Esophagus (tissue), 2 donors: ENCODE measurements at places on chromosomes 13 and 19. TPM values are rescaled to one million over a fixed set of nuclear protein-coding genes. Genes with fewer than 3 reads are reported as not detected.

TGFBR3L gene
- not detected for polyA plus RNA-seq

GPR183 gene
- 2.2 TPM for polyA plus RNA-seq

GNA15 gene
- 135 TPM for polyA plus RNA-seq

PRSS57 gene
- not detected for polyA plus RNA-seq

SHISA7 gene
- 0.01 TPM for polyA plus RNA-seq

LYPD3 gene
- 770 TPM for polyA plus RNA-seq

SLC25A23 gene
- polyA plus RNA-seq = 66.0 TPM

SLC44A2 gene
- 76.8 TPM for polyA plus RNA-seq

MED4 gene
- 49.7 TPM for polyA plus RNA-seq

FBXL3 gene
- polyA plus RNA-seq = 11.5 TPM

PEX11G gene
- polyA plus RNA-seq = 4.9 TPM

ZNF667 gene
- polyA plus RNA-seq = 0.85 TPM

OR7C1 gene
- 0.01 TPM for polyA plus RNA-seq

SIGLEC8 gene
- 0.16 TPM for polyA plus RNA-seq

RYR1 gene
- polyA plus RNA-seq = 8.0 TPM

PPP6R1 gene
- polyA plus RNA-seq = 30.6 TPM

CKM gene
- 0.74 TPM for polyA plus RNA-seq

DAND5 gene
- not detected for polyA plus RNA-seq

MVB12A gene
- polyA plus RNA-seq = 64.2 TPM

FUT2 gene
- polyA plus RNA-seq = 34.5 TPM

SLC10A2 gene
- not detected for polyA plus RNA-seq

ADGRE2 gene
- polyA plus RNA-seq = 0.22 TPM

ZNF534 gene
- 0.04 TPM for polyA plus RNA-seq

ZNF497 gene
- polyA plus RNA-seq = 2.2 TPM

MTIF3 gene
- 62.1 TPM for polyA plus RNA-seq

AP1M2 gene
- polyA plus RNA-seq = 54.2 TPM

C5AR2 gene
- 0.29 TPM for polyA plus RNA-seq

ZNF799 gene
- 3.3 TPM for polyA plus RNA-seq

LRRC63 gene
- polyA plus RNA-seq = not detected

ZNF728 gene
- polyA plus RNA-seq = 0.04 TPM

CASP14 gene
- 0.22 TPM for polyA plus RNA-seq

ZNF850 gene
- 0.55 TPM for polyA plus RNA-seq
